ENCODE measurements at places on chromosomes 16 and 17.
A peak's percentile ranks its signal among the peaks of the same experiment; 100 is the strongest.

- DNase-seq, result no peak
These were observed 774 bp downstream of the ENGASE start for GRCh38 chr17:79075446-79075750.

DNA sequence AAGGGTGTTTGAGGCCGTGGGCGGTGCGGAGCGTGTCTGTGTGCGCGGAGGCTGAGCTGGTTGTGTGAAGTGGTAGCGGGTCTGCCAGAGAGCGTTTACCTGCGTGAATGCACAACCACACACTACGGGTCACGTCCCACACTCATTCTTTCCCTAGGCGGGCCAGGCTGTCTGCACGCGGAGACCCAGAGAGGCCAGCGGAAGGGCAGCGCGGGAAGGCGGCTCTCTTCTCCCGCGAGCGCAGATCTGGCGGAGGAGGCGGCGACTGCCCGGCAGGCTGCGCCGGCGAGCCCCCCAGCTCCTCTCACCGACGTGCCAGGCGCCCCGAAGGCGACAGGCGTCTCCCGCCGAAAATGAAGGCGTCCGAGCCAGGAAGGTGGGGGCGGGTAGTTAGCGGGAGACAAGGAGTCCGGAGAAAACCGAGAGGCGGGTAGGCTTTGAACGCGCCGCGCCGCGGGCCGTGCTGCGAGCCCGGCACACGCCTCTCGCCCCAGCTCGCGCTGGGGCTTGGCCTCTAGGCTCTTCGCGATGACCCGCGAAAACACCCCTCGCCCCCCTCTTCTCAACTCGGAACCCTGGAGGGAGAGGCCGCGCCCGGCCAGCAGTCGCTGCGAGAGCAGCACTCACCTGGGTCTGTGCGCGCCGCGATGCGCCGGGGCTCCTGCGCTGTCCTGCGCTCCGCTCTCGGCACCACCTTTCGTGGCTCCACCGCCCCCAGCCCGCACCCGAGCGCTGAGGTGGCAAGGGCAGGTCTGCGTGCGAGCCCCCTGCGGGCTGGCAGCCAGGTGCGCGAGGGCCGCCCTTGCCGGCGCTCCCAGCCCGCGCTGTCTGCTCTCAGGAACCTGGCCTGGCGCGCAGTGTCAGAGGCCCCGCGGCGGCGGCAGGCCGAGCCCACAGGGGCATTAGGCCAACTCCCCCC lies 2.0 kb upstream of the FOXF1 start:
- no peak for DNase-seq

DNA sequence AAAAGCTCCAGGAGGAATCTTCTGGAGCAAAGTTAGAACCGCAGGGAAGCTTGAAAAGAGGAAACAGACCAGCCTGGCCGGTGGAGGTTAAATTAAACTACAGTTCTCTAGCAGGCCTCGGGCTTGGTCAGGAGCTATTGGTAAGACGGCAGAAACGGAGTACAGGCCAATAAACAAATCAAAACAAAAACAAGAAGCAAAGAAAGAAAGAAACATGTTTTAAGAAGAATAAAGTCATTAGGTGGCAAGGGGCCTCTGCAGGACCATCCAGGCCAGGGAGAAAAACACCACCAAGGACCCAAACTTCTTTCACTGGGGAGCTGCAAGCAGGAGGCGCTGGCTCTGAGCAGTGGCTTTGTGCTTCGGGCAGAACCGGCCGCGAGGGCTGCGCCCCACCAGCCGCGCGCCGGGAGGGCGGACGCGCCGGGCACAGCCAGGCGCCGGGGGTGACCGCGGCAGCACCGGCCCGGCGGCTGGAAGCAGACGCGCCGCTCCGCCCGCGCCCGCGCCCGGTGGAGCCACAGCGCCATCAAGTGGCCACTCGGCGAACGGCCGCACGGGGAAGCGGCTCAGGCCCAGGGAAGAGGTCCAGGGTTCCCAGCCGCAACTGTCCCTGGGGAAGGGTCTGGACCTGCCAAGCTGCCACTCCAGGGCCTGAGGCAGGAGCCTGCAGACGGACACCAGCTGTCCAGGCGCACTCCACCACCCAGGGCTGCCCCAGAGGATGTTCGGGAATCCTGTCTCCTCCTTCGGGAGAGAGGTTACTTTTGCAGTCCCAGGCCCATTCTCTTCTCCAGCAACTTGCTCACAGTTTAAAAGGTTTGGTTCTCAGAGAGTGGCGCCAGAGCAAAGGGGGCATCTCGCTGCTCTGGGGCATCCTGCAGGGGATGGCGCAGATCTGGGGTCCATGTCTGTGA lies 419.4 kb downstream of the SOX9 start:
- DNase-seq, result peak; percentile 67

GRCh38 chr17:8668176-8668740 lies 37.7 kb upstream of the MYH10 start:
- no peak for DNase-seq

DNA sequence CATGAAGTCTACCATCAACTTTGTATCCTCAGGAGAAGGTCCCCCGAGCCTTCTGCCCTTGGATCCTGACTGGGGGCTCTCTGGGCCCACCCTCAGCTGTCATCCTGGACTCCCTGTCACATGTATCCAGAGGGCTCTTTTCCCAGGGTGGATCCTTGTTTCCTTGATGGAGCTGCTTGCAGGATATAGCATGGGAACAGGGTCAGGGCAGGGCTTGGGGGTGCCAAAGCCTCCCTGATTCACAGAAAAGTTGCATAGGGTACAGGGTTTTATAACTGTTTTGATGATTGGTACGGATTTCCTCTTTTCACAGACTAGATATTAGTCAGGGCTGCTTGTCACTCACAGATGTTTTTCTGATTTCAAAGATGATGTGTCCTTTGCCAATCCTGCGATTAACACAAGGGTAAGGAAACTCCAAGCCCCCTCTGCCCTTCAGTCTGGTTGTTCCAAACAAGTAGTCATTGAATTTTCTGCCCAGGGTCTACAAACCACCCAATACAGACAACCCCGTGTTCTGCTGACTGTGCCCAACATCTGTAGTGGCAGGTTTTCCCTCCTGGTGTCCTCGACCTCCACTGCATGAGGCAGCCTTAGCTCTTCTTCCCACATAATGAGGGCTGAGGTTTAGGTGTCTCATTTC lies 20.6 kb upstream of the SLC35G3 start:
- no peak for DNase-seq

DNA sequence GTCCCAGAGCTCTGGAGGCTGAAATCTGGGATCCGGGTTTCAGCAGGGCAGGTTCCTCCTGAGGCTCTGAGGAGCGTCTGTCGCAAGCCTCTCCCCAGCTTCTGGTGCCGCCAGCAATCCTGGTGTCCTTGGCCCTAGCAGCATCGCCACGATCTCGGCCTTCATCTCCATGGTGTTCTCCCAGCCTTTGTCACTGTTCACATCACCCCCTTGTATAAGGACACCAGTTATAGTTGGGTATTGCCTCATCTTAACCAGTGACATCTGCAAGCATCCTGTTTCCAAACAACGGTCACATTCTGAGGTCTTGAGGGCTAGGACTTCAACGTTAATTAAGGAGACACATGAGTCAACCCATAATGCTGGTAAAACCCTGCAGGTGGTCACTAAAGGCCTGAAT lies 2.8 kb upstream of the PPP1R27 start:
- DNase-seq, result no peak

DNA sequence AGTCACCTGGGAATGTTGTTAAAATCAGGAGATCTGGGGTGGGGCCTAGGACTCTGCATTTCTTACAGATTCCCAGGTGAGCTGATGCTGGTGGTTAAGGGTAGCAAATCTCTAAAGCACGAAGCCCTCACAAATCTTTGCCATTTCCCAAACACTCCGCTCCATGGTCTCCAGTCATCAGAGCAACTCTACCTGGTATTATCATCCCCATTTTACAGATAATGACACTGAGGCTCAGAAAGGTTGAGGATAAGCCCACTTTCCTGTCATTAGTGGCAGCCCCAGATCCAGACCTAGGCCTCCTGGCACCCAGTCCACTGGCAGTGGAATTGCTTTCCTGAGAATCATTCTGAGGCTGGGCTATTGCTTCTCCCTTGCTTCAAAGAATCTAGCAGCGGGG lies 8.7 kb downstream of the SLC46A1 start:
- no peak for DNase-seq
